AG08395 (cell line): ENCODE measurements at places on chromosomes 7 and 10.

DNA sequence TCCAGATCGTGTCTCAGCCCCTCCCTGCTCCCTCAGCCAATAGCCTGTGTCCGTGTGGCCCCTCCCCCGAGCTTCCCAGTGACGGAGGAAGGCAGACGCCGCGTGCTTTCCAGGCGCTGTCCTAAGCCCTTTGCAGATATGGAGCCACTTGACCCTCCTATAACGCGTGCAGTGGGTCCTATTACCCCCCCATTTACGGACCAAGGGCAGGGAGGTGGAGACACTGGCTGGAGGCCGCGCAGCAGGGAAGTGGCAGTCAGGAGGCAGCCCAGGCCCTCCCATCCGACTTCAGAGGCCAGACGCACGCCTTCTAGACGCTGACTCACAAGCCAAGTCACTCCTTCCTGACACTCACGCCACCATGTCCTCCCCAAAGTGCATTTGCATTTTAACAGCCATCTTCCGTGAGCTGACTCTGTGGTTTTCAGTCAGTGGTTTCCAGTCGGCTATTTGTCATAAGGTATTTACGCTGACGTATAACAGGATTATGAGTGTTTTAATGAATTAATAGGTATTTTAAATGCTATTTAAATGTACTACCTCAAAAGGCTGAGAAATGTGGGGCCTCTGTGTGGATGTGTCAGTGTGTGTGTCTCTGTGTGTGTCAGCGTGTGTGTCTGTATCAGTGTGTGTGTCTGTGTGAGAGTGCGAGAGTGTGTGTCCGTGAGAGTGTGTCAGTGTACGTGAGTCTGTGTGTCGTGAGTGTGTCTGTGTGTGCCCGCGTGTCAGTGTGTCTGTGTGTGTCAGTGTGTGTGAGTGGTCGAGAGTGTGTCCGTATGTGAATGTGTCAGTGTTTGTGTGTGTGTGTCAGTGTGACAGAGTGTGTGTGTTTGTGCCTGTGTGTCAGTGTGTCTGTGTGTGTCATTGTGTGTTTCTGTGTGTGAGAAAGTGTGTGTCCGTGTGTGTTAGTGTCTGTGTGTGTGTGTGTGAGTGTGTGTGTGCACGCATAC lies 92.0 kb upstream of the INSIG1 start:
- peak; percentile 96 for DNase-seq

DNA sequence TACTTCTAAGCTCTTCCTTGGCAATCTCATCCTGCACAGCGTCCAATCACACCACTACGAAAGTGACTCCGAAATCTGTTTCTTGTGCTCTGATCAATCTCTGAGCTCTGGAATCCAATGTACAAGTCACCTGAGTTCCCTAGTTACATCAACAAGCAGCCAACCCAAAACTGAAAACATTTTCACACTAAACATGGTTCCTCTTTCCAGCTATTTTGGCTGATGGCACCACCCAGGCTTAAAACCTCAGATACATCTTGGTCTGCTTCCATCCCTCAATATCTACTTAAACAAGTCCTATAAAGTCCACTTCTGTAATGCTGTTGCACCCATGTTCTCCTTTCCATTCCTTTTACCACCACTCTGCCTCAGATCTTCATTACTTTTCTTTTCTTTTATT lies 3.6 kb downstream of the BLOC1S2 start:
- no peak for DNase-seq

GRCh38 chr10:32004161-32004591 lies 52.0 kb downstream of the KIF5B start:
- DNase-seq: no peak

DNA sequence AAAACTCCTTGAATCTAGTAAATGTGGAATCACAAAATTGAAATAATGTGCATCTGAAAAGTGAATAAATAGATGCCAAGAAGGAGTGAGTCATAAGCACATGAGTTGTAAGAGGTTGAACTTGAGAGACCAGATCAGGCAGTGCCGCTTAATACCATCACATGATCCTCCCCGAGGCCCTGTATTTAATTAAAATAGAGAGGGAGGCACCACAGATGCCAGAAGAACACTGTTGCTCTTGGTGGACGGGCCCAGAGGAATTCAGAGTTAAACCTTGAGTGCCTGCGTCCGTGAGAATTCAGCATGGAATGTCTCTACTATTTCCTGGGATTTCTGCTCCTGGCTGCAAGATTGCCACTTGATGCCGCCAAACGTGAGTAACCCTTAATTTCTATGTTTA lies at the start of gene GPNMB:
GPNMB (plus strand) TSS at position 221 of the 400 bp plus-strand sequence; CDS start at position 304, 83 bp downstream.
- DNase-seq: peak; percentile 91

DNA sequence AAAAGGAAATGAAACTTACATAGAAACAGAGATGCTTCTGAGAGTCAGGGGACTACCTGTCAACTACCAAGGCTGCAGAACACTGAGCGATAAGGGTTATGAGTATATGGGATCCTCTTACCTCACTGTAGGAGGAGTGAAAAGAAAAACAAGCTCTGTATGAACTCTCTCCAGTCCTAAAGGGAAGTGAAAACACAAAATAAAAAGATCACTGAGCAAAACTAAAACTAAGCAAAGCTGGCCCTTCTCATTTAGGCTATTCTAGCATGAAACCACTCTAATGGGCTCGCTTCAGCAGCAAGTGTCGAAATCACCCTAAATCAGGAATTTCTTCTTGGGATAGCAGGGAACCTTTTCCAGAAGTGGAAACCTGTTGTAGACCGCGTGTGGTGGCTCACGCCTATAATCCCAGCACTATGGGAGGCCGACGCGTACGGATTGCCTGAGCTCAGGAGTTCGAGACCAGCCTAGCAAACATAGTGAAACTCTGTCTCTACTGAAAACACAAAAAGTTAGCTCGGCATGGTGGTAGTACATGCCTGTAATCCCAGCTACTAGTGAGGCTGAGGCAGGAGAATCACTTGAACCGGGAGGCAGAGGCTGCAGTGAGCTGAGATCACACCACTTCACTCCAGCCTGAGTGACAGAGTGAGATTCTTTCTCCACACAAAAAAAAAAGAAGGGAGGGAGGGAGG lies 27.0 kb downstream of the DCLRE1C start:
- DNase-seq: no peak

DNA sequence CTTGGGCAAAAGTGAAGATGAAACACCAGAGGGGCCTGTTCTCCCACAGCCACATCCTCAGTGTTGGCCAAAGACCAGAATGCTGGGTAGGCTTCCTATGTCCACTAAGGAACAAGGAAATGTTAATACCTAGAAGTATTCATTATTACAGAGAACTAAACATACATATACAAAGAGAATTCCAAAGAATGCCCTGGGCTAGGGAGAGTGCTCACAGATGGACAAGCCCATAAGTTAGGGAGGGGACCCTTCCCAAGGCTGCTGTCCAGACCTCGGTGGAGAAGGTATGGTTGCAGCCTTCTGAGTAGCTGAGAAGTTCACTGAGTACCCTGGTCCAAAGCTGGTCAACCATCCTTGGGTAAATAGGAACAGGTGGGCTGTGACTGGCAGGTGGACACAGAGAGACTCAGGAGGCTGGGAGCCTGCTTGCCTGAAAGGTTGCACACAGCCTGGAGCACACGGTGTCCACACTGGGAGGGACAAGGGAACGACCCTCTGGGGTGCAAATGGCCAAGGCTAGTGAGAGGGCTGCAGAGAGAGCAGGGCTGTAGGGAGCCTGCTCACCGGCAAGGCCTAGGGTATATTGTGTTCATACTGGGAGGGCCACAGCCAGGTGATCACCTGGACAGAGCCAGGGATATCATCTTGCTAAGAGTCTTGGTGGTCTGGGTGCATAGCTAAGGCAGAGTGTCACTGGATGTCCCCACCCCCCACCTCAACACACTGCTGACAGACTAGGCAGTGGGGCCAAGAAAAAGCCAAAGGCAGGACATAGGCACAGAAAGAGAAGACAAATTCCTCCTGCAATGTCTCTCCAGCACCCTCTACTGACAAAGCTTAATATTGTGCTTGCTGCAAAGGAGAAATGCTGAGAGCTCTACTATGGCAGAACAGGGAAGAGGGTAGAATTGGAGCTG lies 40.3 kb downstream of the CPVL start:
- peak; percentile 46 for DNase-seq

DNA sequence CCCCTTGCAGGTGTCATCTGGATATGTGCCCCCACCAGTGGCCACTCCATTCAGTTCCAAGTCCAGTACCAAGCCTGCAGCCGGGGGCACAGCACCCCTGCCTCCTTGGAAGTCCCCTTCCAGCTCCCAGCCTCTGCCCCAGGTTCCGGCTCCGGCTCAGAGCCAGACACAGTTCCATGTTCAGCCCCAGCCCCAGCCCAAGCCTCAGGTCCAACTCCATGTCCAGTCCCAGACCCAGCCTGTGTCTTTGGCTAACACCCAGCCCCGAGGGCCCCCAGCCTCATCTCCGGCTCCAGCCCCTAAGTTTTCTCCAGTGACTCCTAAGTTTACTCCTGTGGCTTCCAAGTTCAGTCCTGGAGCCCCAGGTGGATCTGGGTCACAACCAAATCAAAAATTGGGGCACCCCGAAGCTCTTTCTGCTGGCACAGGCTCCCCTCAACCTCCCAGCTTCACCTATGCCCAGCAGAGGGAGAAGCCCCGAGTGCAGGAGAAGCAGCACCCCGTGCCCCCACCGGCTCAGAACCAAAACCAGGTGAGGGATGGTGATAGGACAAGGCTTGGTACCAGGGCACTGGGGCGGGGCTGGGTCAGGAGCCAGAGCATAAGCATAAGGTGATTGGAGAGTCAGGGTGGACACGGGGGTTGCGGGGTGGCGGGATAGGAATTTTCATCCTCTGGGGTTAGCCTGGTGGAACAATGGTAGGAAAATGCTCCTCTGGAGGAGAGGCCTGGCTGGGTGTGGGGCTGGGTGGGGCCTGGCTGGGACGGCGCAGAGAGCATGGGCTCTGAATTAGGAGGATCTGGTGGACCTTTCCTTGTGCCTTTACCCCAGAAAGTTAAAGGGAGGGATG lies 1.9 kb downstream of the ZYX start:
- no peak for DNase-seq

GRCh38 chr7:39609113-39609934 lies 14.0 kb upstream of the RALA start:
- peak; percentile 56 for DNase-seq

DNA sequence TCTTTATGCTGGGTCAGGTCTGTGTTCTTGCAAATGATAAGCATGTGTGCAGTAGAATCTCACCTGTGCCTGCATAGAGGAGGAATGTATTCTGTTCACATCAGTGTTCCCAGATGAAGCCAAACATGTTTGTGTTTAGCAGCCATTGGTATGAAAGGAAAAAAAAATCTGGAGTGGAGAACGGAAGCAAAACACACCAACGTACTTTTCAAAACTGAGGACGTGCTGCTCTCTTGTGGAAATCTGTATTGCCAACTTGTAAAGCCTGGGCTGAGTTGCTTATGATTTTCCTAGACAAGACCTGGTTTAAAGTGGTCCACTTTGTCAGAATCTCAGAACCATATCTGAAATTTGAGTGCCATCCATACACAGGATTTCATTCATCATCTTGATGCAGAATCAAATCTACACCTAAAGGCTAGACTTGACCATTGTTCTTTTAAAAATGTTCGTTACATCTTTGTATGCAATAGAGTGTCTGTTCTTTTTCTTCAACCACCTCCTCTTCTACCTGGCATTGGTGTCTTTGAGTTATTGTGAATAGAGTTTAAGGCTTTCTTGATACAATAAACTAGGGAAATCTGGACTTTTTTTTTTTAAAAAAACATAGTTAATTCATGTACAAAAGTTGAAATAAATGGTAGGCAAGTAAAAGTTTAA lies 367.7 kb downstream of the PHF14 start:
- DNase-seq: no peak

DNA sequence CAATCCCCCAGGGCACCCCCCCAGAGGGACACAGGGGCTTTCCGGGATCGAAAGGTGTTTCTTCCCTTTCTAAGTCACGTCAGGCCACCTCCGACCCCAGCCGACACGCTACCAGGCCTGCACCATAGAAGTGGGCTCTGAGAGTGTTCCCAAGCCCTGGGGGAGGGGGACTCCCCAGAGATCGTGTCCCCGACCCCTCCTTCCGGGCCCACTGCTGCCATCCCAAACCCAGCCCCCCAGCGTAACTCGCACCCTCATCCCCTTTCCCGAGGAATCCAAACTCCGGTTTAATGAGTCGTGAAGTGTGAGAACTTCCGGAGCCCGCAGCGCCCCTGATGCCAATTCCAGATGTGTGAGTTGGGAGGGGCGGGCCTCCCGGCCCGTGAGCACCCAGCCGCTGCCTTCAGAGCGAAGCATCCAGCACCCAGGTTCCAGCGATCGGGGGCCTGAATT lies 11.3 kb downstream of the UNCX start:
- no peak for DNase-seq

GRCh38 chr7:42671627-42672026 lies 240.2 kb downstream of the C7orf25 start:
- peak; percentile 66 for DNase-seq
